ENCODE measurements at places on chromosomes 2 and 18.

DNA sequence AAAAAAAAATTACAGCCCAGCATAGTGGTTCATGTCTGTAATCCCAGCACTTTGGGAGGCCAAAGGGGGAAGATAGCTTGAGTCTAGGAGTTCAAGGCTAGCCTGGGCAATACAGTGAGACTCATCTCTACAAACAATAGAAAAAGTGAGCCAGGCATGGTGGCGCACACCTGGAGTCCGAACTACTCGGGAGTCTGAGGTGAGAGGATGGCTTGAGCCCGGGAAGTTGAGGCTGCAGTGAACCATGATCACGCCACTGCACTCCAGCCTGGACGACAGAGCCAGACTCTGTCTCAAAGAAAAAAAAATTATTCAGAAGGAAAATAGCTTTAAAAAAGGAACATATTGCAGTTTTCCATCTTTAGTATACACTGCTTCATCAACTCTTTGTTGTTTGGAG lies 47.8 kb downstream of the CYP27C1 start:
- no peak for DNase-seq

DNA sequence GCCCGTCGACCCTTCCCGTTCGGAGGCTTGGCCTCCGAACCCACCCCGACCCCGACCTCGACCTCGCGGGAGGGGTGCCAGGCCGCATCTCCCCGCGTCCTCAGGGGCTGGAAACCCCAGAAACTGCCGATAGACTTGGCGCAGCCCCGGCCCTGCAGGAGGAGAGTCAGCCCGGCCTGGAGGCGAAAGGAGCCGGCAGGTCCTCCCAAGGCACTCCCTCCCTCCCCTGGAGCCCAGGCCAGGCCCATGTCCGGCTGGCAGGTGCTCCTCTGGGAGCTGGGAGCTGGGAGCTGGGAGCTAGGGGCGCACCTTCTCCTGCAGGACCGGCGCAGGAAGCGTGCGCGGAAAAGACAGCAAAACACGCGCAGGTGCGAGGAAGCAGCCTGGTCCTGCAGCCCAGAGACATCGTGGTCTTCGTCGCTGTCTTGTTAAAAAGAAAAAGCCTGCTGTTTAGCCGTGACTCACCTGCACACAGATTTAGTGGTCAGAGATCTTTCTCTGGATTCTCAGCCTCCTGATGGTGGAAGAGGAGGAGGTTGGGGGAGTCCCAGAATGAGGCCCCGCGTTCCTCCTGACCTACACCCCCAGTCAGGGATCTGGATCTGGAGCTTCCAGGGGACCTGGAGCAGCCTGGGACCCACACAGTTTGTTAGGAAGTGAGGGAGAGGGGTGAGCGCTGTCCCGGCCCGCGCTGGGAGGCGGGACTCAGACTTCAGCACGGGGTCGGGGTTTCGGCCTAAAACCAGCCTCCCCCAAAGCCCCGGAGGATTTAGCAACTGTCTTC lies 660 bp upstream of the MBP start:
- DNase-seq, result no peak

DNA sequence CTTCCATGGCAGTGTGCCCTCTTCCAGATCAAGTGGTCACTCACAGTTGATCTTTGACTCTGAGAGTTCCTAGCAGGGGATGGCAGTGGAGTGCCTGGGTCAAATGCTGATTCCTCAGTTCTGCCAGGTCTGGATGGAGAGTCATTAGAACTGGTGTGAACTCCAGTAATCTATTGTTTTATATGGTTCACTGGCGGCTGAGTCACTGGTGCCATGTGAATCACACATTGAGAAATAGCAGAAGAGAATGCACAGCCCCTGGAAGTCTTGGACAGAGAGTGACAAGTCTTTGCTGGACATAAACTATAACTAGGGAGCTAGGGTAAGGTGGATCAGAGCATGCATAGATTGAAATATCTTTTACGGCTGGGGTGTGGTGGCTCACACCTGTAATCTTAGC lies 86.9 kb downstream of the EIF2AK3 start:
- DNase-seq, result no peak

DNA sequence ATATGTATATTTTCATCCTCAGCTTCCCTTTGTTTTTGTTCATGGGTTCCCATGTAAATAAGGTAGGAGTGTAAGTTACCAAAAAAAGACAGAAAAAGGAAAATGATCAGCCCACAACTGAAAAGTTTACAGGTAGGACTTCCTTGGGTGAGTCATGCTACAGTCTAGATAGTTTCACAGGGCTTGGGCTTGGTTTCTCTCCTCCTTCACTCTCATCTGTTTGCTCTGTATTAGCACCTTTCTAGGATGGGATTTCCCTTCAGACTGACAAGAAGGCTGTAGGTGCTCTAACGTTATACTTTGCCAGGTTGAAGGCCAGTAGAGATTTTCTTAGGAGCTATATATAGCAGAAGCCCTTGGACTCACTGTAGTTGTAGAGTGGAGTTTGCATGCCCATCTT lies 57.9 kb downstream of the FAM171B start:
- no peak for DNase-seq

- no peak for DNase-seq
These were observed 28.3 kb downstream of the ARL5A start for GRCh38 chr2:151799886-151800292.

- no peak for DNase-seq
These were observed 53.7 kb downstream of the FAM168B start for GRCh38 chr2:131039535-131039907.

DNA sequence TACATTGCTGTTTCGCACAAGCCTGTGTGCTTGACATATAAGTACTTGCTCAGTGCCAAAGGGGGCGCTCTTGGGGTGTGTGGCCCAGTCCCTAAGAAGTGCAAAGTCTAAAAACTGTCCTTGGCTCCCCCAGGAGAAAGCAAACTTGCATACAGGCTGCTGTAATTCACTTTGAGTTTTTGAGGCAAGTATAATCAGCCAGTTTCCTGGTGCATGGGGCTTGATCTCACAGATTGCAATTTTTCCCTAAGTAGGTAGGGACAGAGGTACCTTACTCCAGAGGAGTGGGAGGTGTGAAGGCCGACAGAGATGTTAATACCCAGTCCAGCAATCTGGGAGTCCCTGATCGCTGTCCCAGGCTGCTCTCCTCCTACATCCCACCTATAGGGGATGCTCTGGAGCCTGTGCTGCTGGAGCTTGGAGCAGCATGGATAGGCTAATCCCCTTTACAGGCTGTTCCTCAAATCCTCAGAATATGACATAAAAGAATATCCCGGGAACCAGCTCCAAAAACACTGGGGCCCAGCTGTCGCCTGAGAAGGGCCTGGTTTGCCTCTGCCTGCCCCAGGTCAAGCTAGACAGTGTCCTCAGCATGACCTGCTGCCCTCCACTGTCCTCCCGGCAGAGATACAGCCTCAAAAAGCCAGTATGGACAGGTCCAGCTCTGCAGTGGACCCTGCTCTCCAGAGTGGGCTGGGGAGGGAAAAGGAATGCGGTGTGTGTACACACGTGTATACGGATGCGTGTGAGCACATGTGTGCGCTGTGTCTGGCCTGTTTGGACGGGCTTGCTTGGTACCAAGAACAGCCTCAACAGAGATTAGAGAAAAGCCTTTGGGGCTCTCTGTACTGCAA lies 136.5 kb upstream of the HAAO start:
- no peak for DNase-seq

GRCh38 chr2:223585666-223586065 lies 16.5 kb downstream of the SCG2 start:
- DNase-seq, result no peak

DNA sequence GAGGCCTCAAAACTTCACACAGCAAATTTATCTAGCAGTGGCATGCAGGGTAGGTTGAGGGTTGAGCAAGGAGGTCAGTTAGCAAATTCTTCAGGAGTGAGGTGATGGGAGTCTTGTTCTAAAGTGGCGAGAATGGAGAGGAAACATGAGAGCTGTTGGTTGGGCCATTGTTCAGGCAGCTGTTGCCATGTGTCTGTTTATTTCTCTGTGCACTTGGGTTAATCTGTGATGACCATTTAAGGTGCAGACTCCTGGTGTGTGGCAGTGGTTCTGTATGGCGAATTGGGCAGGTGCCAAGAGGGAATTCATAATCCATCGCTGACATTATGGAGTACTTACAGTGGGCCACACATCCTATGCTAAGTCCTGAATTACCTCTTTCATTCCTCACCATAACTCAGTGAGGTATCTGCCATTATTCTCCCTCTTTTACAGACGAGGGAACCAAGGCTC lies 30.4 kb downstream of the TMEM178A start:
- no peak for DNase-seq

DNA sequence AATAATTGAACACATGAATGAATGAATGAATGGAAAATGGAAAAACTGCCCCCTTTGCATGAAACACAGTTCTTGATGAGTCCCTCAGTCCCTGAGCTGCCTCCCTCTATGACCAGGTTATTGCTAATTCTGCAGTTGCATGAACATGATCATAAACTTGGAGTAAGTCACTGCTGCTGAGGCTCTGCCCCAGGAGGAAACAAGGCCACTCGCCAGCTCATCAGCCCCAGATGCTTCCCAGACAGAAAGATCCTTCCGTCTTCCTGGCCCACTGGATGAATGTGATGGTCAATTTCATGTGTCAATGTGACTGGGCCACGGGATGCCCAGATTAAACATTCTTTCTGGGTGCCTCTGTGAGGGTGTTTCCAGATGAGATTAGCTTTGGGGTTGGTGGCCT lies 16.4 kb downstream of the GPR45 start:
- DNase-seq, result no peak

DNA sequence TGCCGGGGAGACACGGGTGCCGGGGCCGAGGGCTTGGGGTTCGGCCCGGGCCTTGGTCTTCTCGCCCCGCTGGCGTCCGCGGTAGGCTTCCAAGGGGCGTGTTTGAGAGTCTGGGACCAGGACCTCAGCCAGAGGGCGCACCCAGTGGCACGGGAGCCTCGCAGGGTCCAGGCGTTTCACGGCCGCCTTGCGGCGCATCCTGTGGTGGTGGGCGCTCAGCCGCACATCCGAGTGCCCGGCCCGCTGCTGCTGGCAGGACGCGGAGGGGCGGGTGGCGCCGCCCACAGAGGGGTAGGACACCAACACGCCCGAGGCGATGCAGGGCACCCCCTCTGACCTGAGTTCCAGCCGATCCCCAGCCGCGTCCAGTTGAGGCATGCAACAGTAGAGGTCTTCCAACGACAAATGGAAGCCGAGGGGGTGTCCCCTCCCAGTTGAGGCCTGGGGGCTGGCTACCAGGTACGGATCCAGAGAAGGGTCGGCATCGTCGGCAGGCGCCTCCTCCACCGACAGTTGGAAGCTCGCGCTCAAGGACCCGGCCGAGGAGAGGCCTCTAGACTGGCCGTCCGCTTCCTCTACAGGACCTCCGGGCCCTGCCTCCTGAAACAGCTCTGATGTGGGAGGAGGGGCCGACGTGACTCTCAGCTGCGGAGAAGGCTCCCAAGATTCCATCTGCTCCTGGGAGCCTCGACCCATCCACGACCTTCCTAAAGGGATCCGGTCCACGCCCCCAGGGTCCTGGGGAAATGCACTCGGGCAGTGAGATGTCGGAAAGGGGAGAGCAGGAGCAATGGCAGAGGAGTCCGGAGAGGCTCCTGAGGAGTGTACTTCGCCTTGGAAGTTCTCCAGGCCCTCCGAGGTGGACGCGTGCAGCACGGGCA lies 6.3 kb downstream of the C2orf81 start:
- DNase-seq, result no peak

DNA sequence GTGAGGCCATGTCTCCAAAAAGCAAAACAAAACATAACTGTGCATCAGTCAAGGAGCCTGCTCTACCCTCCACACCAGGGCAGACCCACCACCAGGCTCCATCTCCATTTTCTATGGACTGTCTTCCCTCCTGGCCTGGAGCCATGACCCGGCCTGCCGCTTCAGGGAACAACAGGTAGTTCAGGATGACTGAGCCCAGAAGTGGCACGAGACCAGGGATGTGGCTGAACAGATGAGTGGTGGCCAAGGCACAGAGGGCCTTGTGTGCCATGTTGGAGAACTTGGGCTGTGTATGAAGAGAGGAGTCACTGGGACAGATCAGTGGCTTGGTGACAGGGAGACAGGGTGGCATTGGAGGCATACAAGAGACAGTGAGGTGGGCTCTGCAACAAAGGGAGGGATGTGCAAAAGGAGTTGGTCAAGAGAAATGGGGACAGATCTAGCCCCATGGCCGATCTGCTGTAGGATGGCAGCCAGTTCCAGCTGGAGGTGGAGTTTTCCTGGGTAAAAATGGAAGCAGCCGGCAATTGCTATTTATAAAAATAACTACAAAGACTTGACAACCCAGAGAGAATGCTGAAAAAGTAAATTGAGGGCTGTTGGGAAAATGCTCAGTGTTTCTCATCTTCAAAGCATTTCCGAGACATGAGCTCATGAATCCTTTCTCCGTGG lies 35.0 kb downstream of the TMEM177 start:
- no peak for DNase-seq

- no peak for DNase-seq
These were observed 16.5 kb upstream of the TGFA start for GRCh38 chr2:70570041-70570661.

DNA sequence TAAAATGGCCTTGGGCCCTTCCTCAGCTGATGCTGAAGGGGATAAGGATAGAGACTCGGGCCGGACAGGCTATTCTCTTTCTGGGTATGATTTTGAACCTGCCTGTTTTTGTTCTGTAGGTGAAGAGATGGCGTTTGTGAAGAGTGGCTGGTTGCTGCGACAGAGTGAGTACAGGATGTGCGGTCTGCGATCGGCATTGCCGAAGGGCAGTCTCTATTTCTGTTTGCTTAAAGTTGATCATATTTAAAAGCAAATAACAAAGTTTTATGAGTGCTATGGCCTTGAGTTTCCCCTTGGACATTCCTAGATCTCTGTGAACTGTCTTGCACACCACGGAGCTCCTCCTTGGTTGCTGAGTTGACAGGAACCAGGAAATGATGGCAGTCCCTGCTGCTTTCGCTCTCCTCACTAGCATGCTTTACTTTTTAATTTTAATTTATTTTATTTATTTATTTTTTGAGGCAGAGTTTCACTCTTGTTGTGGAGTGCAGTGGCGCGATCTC lies 15.7 kb downstream of the PLEKHB2 start:
- DNase-seq, result no peak

- no peak for DNase-seq
These were observed 13.7 kb upstream of the TNP1 start for GRCh38 chr2:216873573-216873972.
